ENCODE measurements at places on chromosomes 4 and X.
A peak's percentile ranks its signal among the peaks of the same experiment; 100 is the strongest.

- no peak for DNase-seq
Observed at GRCh38 chrX:11446336-11446735, 153.1 kb downstream of the AMELX start.

DNA sequence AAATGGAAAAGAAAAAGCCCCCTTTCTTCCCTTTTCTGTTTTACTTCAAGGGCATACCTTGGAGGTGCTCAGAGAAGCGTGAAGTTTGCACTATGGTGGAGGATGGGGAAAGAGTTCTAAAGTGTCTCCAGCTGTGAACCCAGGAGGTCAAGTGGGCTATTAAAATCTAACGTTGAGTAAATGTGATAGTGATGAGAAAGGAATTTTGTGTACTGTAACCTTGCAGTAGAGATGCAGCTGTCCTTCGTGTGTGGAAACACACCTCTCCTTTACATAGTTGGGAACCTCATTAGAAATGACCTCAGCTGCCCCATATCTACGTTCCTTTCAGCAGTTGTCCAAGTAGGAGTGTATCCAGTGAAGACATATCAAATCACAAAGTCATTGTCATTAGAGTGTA is 26.5 kb downstream of the ADH5 start:
- no peak for DNase-seq

DNA sequence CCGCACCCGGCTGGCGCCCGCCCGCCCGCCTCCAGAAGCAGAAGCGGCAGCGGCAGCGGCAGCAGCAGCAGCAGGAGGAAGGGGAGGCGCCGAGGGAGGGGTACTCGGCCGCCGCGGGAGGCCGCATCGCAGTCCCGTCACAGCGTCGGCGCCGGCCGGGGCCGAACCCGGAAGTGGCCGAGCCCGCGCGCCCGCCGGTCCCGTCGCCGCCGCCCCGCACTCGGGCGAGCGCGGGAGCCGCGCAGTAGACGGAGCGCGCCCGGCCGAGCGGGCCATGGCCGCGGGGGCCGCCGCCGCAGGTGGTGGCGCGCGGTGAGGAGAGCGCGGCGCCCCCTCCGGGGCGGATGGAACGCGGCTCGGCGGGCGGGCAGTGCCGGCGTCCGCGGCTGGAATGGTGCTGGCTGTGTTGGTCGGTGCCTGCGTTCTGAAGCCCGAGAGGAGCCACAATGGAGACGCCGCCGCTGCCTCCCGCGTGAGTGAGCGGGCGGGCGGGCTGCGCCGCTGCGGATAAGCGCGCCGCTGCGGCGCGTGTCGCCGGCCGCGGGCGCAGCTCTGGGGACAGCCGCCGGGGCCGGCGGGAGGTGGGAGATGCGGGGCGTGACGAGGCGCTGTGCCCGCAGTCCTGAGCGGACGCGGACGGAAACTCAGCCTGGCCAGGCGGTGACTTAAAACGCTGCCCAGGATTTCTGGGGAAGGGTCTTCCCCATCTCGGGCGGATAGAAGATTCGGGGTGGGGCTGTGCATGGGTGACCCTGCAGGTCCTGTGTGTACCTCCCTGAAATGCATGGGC is at the start of gene KLHL2:
Gene KLHL2, plus strand, starts transcription at position 131 of the 790 bp plus-strand sequence. Its CDS starts 316 bp downstream, at position 447.
- peak; percentile 69 for DNase-seq

GRCh38 chr4:163663454-163664225 is 169.2 kb downstream of the TMA16 start:
- DNase-seq = no peak

GRCh38 chrX:444305-444704 is 57.6 kb upstream of the PPP2R3B start:
- DNase-seq = no peak

- DNase-seq = no peak
Observed at GRCh38 chrX:134603806-134604700, 54.2 kb downstream of the PLAC1 start.

DNA sequence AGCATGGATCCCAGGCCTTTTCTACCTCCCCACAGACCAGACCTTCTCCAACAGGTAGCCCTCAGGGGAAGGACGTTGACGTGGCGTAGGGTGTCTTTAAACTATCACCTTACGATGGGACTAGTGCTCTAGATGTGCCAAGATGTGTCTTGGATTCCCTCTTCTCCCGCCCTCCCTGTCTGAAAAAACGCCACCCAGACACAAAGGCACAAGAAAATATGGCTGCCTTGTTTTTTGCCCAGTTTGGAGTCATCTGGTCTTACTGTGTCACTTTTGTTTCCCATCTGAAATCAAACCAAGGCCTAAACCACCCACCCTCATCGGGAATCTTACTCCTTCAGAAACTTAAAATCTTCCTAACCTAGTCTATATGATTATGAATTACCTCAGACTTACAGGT is 235.4 kb downstream of the OR13H1 start:
- DNase-seq = no peak

DNA sequence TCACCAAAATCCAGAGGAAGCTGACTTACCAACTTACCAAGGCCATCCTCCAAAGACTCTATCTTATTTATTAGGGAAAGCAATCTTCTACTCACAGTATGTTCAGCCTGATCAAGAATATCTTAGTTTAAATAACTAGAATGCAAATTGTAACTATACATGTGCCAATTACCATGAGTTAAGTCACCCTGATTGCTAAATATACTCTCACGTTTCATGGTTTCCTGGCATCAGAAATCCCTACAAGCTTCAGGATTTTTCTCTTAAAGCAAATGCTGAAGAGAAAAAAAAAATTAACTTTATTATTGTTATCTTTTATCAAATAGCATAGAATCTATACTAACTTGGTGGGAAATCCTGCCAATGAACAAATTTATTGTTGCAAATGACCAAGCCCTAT is 63.0 kb upstream of the MXD4 start:
- no peak for DNase-seq

Measured in hematopoietic multipotent progenitor cell treated with erythropoietin and hydrocortisone succinate and interleukin-3 and kit ligand, for 8 days (in vitro differentiated cells).